Left renal pelvis (tissue), 4 donors: ENCODE measurements at places on chromosomes 16 and 17.

- no peak for DNase-seq
Observed at GRCh38 chr17:21196126-21196525, 17.8 kb downstream of the TMEM11 start.

GRCh38 chr17:82966415-82966814 is 113.0 kb upstream of the METRNL start:
- DNase-seq: no peak

DNA sequence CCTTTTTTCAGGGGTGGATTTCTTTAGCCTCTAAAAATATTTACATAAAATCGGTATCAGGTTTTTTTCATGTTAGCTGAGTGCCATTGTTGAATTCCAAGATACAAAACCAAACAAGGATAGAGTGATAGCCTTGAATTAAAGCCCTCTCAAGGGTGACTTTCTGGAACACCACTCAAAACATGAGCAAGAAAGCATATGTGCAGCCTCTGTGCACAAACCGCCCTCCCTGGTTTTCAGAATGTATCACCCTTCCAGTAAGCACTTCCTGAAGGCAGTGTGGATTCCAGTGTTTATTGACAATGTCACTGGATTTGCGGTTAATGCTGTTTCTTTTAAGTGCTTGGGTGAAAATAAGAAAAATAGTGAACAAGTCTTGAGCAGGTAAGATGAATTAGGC is 597.7 kb downstream of the TMEM114 start:
- no peak for DNase-seq

- no peak for DNase-seq
Observed at GRCh38 chr16:31265329-31266245, 5.8 kb downstream of the ITGAM start.

DNA sequence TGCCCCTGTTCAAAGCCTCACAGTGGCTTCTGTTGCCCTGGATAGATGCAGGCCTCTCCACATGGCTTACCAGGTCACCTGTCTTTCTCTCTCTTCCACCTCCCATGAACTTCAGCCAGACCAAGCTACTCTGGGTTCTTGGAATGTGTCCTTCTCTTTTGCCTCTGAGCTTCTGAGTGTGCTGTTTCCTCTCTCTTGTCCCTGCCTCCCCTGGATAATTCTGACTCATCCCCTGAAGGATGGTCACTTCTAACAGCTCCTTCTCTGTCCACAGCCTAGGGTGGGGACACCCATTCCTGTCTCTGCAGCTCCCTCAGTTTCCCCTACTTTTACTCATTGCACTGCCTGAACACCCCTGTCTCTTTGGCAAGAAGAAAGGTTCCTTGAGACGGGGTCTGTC is 2.9 kb downstream of the GUCY2D start:
- DNase-seq: no peak

DNA sequence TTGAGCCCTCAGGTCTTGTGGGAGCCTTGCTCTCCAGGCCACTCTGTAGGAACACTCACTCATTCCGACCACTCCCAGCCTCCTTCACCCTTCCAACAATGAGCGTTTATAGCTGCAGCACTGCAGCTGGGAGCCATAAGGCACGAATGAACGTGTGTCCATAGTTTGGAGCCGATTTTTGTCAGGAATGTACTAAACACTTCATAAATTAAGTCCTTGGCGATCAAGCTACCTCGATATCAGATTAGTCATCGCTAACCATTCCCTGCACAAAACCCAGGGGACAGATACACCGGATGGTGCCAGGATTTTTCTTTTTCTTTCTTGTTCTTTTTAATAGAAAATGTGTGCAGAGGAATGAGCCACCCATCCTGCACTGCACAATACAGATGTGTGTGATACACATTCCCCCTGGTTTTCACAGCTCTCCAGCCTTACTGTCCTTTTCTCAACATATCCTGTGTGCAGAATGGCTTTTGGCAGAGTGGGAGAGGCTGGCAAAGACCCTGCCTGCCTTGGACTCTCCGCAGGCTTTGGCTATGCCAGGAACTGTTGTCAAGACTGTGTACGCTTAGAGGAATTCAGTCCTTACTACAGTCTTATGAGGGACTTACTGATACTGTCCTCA is 68.4 kb upstream of the ELAC2 start:
- no peak for DNase-seq

DNA sequence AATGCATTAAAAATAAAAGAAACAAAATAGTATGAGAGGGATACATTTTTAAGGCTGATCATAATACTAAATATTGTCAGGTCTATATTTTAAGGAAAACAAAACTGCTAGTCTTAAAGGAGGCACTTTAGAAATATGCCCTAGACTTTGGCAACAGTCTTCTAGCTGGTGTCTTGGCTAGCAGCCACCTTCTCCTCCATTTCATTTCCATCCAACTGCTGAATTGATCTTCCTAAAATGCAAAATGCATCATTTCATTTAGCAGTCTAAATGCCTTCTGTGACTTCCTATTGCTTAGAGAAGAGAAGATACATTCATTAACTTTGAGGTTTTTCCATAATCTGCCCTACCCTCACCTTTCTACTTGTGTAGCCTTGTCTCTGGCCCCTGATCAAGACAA is 1404.1 kb downstream of the CDH11 start:
- no peak for DNase-seq

DNA sequence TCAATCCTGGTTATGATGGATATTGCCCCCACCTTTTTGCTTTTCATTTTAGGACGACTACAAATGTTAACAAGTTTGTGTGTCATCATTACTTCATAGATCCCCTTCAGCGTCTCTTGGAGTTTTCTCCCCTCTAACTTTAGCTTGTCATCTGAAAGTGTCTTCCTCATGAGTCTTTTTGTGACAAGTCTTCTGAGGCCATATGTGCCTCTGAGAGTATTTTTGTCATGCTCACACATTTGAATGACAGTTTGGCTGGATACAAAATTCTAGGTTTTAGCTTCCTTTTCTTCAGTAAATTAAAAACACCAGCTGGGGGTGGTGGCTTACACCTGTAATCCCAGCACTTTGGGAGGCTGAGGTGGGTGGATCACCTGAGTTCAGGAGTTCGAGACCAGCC is 203.8 kb upstream of the CHMP6 start:
- DNase-seq: no peak

GRCh38 chr17:46072998-46073397 is 73.9 kb downstream of the STH start:
- no peak for DNase-seq

GRCh38 chr17:17181666-17182597 is 24.2 kb downstream of the PLD6 start:
- no peak for DNase-seq

- no peak for DNase-seq
Observed at GRCh38 chr17:17119106-17119505, 76.8 kb downstream of the MPRIP start.

- no peak for DNase-seq
Observed at GRCh38 chr16:3819175-3819527, 61.4 kb downstream of the CREBBP start.

DNA sequence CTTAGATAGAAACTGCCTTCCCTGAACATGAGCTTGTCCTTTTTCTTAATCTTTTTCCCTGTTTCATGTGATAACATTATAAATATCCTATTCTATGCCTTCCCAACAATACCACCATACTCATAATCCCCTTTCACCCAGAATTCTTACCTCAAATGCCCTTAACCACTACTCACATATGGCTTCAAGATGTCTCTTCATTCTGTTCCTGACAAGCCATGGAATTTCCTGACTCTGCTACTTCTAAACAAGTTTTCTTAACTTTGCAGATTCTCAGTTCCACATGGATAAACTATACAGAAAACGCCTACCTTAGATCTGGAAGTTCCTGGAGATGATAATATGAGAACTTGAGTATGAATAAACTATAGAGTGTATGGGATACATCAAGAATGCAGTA is 1217.8 kb downstream of the CDH8 start:
- no peak for DNase-seq

- no peak for DNase-seq
Observed at GRCh38 chr17:50816271-50816670, 19.1 kb upstream of the WFIKKN2 start.

DNA sequence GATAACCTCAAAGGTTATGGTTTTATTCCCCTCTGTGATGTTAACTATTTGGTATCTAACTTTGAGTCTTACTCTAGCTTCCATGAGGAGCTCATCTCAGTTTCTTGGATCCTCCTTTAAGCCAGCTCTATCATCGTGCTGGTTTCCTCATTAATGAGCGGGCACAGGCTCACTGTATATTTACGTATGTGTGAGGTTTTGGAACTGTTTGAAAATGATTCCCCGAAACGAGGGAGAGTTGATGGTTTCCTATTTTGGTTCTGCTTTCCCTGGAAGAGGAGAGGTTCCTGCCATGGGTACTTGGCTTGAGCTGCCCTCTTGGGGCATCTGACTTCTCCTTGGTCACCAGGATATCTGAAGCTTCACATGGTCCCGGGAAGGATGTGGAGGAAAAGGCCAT is 32.7 kb upstream of the PIK3R6 start:
- no peak for DNase-seq

GRCh38 chr16:67451061-67451703 is 20.3 kb downstream of the HSD11B2 start:
- no peak for DNase-seq

DNA sequence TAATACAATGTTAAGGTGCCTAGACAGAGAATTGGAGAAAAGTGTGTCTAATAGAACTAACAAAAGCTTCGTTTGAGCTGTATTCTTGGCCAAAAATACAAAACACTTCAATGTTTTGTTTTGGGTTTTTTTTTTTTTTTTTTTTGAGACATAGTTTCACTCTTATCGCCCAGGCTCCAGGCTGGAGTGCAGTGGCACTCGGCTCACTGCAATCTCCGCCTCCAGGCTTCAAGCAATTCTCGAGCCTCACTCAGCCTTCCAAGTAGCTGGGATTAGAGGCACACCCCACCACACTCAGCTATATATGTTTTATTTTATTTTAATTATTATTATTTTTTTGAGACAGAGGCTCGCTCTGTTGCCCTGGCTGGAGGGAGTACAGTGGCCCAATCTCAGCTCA is 38.3 kb upstream of the CARMIL2 start:
- DNase-seq: no peak

DNA sequence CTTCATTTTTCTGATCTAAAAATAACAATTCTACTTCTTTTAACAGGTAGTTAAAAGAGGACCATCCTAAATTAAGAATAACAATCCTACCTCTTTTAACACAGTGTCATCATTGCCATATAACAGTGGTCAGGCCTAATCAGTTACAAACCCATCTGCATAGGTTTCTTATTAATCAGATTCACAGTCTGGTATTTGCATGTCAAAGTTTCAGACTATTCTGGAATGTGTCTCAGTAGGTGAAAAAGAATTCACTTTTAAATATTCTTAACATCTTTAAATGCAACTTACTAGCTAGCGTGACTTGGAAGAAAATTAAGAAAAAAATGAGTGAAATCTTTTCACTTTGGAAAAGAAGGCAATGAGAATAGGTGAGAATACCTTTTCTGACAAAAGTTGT is 6.8 kb upstream of the KRT12 start:
- no peak for DNase-seq

GRCh38 chr17:78784352-78784751 is 2.3 kb upstream of the CYTH1 start:
- no peak for DNase-seq
